GM04504 (cell line): ENCODE measurements at places on chromosomes 12 and 14.
A peak's percentile ranks its signal among the peaks of the same experiment; 100 is the strongest.

GRCh38 chr12:12723149-12723680 lies 6.0 kb downstream of the CDKN1B start:
- no peak for DNase-seq

DNA sequence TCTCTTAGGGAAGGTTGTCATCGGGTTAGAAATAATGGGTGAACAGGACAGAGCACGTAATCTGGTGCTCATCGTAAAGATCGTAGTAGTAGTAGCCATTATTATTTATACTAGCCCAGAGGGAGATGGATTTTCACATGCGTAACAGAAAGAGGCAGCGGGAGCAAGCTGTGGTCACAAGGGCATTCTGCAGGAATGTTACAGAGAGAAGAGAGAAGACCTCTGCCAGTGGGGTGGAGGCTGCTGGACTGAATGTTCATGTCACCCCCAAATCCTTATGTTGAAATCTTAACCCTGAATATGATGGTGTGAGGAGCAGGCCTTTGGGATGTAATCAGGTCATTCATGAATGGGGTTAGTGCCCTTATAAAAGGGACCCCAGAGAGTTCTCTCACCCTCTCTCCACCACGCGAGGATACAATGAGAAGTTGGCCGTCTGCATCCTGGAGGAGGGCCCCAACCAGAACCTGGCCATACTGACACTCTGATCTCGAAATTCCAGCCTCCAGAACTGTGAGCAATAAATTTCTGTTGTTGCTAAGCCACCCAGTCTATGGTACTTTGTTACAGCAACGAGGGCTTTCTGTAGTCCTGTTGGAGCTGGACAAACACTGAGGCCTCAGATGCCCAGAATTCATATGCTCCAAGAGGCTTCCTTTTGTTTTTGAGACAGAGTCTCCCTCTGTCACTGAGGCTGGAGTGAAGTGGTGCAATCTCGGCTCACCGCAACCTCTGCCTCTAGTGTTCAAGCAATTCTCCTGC lies 131.2 kb upstream of the MED13L start:
- DNase-seq = no peak

GRCh38 chr12:105343836-105344235 lies 13.3 kb downstream of the C12orf75 start:
- no peak for DNase-seq

DNA sequence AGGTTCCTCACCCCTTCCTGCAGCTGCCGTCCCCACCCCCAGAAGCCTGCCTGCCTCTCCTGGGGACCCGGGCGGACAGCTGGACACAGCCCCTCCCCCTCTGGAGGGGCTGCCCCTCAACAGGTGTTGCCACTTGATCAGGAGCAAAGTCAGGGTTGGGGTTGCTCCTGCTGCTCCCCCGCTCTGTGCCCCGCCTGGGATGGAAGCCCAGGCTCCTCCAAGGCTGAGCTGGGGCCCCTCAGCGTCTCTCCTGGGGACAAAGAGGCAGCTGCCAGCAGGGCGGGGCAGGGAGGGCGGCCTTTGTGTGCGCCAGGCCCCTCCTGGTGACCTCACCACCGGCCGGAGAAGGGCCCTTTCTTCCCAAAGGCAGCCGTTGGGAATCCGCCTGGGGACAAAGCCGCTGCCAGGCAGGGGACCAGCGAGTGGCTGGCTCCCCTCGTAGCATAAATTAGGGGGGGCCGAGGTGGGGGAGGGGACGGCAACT lies 13.7 kb downstream of the TRMT61A start:
- DNase-seq = no peak

- no peak for DNase-seq
These were observed 392.6 kb downstream of the C12orf75 start for GRCh38 chr12:105723066-105723465.

DNA sequence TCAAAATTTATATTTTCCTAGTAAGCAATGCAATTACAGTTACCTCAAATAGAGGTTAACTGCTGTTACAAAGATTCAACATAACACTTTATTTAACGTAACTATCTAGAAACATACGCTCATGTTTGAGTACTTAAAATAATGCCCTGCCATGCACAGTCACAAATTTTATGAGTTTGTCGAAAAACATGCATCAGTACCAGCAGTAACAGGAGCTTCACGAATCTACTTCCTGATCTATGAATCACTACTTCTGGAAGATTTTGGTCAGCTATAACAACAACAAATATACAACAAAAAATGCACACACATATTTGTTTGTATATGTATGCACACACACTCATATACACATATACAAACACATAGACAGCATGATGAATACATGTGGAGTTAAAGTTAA lies 881.8 kb downstream of the FSCB start:
- DNase-seq = no peak

- DNase-seq = no peak
These were observed 797.1 kb downstream of the NRXN3 start for GRCh38 chr14:78967111-78967809.

GRCh38 chr12:18580291-18580690 lies 157.5 kb downstream of the PLCZ1 start:
- DNase-seq = peak; percentile 30

- no peak for DNase-seq
These were observed 941 bp upstream of the PPP1CC start for GRCh38 chr12:110743571-110744093.

- no peak for DNase-seq
These were observed 158.9 kb downstream of the SLC15A5 start for GRCh38 chr12:16118586-16118985.

GRCh38 chr12:32253154-32253790 lies 146.1 kb upstream of the FGD4 start:
- no peak for DNase-seq

DNA sequence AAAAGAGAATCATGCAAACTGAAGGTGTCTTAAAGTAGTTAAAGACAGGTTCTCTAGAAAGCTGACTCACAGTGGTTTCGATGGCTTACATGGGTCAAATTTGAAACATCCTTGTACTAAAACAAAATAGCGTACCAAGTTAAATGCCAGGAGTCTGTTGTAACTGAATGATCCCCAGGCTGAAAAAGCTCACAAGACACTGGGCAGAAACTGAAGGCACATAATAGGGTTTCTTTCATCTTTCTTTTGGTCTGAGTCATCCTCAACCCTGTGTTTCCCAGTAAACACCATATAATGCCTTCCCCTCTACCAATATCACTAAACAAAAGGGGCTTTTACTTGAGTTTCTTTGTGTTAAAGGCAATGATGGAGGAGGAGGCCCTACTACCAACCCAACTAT lies 12.8 kb downstream of the ZFYVE1 start:
- no peak for DNase-seq

DNA sequence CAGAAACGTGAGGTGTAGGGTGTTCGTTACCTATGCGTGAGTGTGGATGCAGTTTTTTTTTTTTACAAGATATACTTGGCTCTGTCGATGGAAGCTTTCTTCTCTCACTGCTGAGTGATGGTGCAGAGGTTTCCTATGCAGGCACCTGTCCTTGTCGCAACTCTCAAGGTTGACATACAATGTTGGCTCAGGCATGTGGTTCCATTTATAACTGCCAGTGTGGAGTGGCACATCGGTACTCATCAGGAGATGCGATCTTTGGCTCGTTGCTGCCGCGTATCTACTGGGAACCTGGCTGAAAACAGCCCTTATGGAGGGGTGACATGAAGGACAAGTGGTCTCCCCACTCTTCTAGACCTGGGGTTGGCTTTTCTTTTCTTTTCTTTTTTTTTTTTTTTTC lies 109.0 kb downstream of the ZNF664 start:
- no peak for DNase-seq

- DNase-seq = peak; percentile 86
These were observed 53.8 kb downstream of the SSH1 start for GRCh38 chr12:108803428-108804105.

- no peak for DNase-seq
These were observed 45.1 kb downstream of the FAM222A start for GRCh38 chr12:109758426-109759420.
